ENCODE measurements at places on chromosomes 3 and 15.

DNA sequence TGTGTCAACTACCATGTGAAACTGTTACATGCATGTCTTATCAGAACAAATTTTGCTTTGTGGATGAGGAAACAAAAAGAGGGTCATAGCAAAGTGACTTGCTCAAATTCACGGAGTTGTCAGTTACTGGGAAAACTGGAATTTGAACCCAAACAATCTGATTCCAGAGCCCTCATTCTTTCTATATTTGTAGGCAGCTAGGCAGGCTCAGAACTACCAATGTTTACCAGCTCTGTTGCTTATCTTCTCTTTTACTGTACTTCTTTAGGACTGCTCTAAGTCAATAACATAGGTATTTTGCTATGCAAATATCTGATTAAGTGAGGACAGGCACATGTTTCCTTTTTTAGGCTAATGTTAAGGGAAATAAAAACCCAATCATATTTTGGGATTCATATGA lies 450.5 kb downstream of the ZPLD1 start:
- no peak for DNase-seq

DNA sequence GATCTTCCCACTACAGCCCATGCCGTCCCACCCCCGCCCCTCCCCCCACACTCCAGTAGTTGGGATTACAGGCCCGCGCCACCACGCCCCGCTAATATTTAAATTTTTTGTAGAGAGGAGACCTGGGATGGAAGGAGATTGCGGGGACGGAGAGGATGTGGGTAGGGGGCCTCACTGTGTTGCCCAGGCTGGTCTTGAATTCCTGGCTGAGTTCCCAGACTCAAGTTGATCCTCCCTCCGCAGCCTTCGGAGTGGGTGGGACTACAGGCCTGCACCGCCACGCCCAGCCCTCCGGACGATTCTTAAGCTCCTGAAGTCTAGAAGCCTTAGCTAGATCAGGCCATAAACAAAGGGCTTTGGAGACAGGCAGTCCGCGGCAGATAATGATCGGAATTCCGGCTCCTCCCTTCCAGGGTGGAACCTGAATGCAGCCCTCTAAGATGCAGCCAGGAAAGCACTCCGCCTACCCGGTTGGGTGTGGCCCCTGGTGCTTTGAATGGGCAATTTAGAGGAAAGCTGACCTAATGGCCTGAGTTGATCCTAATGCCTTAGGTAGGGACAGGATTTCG lies at the start of gene DPPA2:
DPPA2 (minus strand) TSS at position 356 of the 569 bp plus-strand sequence. CDS start 1,975 bp downstream, outside the sequence.
- no peak for DNase-seq

- no peak for DNase-seq
Measured at GRCh38 chr3:193868590-193868989, 267.4 kb upstream of the HES1 start.

DNA sequence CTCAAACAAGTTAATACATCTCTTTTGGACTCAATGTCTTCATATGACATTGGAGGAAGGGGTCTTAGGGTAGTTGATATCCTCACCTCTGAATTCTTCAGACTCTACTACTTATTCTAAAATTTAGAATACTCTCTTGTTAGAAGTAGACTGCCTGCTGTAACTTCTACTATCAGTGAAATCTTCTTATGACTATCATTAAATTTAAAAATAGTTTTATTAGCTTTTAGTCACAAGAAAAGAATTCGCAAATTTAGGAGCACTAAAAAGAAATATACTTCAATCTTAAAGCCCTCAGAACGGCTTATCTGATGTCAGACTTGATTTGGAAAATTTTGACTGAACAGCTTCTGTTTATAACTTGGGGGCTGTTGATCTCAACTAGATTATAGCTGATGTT lies 67.1 kb upstream of the TTC14 start:
- DNase-seq = no peak
